Astrocyte of the cerebellum (primary cell): ENCODE measurements at places on chromosomes 1 and 21.

GRCh38 chr1:212554401-212554800 lies 54.2 kb upstream of the ATF3 start:
- no peak for DNase-seq

DNA sequence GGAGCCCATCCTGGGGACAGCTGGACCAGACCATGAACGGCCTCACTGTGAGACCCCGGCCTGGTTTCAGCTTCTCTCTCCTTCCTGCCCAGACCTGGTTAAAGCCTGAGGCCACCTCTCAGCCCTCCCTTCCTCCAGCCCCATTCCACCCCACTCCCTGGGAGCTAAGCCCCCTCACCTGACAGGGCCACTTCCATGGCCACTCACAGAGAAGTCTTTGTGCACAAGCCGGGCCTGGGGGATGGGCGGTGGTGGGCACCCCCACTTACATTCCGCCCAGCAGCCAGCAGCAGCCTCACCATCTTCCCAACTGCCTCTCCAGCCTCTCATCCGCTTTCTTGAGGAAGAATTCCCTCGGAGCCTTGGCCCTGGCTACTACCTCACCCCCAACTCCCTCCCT lies 40.4 kb downstream of the RHBG start:
- no peak for DNase-seq

DNA sequence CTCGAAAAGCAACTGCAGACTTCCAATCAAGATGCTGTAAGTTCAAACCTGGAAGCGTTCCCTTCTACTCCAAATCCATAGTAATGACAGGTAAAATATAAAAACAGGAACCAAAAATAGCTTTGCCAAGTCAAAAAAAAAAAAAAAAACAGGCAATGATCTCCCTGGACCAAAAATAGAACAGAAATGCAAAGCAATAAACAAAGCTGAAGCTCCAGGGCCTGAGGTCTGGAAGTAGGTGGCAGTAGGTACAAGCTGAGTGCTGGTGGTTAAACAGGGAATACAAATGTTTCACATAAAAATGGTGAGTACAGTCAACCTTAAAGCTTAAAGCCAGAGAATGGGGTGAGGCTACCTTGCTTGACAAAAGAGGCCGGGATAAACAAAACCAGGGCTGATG lies 610.8 kb downstream of the SMYD3 start:
- DNase-seq: no peak

- DNase-seq: no peak
These were observed 112.6 kb upstream of the B3GALT2 start for GRCh38 chr1:193299038-193299437.

- DNase-seq: no peak
These were observed 6.1 kb downstream of the POMGNT1 start for GRCh38 chr1:46192171-46192570.

DNA sequence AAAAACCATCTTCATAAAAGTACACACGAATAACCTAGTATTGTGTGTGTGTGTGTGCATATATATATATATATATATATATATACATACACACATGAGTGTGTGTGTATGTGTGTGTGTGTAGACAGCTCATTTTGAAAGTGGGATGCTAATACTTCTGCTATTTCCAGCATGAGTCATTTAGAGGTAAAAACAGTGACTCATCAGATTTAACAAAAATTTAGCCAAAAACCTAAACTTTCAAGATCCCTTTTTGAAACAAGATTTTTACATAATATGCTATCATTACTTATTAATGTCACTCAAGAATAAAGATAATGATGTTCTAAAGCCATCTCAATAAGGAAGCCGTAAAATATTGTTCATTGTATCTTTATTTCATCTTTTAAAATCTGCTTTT lies 35.6 kb upstream of the ADGRL4 start:
- peak; percentile 18 for DNase-seq

DNA sequence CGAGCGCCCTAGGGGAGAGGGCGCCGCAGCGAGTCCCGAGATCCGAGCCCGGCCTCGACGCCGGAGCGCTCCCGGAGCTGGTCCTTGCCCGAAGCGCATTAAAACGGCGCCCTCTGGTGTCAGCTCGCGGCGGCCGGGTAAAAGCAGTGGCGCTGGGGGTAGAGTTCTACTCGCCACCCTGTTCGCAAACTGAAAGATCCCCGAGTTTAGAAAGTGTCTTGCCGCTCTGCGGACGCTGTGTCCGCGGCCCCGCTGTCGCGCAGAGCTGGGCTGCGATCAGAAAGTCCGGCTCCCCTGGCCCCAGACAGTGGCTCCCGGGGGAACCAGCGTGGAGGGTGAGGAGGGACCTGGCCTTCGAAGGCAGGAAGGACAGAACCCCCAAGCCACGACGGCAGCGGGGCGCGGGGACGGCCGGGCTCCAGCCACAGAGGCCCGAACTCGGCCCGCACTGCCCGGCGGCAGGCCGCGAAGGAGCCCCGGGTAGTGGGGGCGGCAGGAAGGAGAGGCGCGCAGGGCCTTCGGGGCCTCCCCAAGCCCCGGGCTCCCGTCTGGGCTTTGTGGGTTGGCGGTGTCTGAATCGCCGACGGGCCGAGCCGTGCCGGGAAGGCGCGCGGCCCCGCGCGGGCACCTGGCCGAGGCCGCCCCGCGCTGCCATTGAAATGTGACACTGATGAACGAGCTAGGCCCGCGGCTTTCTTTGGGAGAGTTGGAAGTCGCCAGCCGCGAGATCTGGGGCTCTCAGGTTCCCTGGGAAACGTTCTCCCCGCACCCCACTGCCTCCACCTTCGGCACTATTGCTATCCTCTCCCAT lies 39.1 kb upstream of the NFIA start:
- peak; percentile 53 for DNase-seq

- no peak for DNase-seq
These were observed at the start of gene PTGFR for GRCh38 chr1:78490861-78491450. Gene PTGFR (plus strand): TSS chr1:78490974. CDS start chr1:78492744, 1,770 bp downstream.

DNA sequence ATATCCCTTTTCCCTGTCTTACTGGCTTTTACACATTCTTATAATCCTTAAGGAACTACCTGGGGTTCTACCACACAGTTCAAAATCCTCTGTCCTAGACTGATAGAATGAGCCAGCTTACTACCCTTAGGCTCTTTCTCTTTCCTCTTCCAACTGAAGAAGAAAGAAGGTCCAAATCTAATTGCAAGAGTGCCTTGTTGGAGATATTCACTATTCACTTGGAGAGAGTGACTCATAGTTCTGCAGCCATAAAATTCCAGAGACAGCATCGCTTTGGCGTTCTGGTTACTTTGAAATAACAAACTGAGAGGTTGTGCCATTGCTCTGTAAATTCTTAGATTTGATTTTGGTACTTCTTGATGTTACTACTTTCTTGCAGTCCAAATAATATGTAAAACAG lies 4.2 kb downstream of the CADM3 start:
- no peak for DNase-seq

DNA sequence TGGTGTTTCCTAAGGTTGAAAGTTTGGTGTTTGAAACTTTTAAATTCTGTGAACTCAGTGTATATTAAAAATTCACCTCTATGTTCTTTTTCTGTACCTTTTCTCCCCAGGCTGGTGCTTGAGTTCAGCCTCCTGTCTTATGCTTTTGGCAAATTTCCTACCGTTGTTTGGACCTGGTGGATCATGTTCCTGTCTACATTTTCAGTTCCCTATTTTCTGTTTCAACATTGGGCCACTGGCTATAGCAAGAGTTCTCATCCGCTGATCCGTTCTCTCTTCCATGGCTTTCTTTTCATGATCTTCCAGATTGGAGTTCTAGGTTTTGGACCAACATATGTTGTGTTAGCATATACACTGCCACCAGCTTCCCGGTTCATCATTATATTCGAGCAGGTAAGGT lies 24.9 kb upstream of the AXDND1 start:
- DNase-seq: no peak

- no peak for DNase-seq
These were observed 27.4 kb upstream of the COQ8A start for GRCh38 chr1:226912587-226913176.

- peak; percentile 53 for DNase-seq
These were observed 145.5 kb downstream of the TIAM1 start for GRCh38 chr21:31198575-31198974.

DNA sequence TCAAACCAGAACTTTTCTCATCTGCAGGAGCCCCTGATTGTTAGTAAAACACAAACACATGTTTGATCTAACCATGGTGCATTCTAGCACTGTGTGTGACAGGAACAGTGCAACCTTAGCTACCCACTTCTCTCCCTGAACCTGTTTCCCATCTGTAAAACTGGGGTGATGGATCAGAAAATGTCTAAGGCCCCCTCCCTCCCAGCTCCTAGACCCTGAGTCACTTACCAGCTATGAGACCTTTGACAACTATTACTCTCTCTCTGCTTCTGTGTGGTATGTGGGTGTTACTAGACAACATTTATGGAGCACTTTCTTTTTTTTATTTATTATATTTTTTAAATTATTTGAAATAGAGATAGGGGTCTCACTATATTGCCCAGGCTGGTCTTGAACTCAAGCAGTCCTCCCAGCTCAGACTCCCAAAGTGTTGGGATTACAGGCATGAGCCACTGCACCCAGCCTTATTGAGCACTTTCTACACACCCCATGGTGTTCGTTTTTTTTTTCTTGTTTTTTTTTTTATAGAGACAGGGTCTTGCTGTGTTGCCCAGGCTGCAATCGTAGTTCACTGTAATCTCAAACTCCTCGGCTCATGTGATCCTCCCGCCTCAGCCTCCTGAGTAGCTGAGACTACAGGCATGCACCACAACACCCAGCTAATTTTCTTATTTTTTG lies 2.6 kb downstream of the INPP5B start:
- no peak for DNase-seq

GRCh38 chr1:101465941-101466340 lies 229.1 kb downstream of the S1PR1 start:
- no peak for DNase-seq

DNA sequence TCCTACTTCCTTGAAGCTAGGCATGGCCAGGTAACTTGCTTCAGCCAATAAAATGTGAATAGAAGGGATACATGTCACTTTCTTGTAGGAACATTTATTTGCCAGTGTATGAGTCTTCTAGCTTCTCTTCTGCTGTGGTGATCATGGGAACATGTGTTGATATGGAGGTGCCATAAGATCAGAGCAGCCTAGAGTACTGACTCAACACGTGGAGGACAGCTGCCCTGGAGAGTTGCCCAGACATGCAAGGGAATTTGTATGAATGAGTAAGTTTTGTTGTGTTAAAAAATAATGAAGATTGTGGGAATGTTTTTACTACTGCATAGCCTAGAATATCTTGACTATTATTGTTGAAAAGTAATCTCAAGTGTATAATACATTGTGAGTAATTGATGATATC lies 502.3 kb downstream of the NUF2 start:
- peak; percentile 55 for DNase-seq

DNA sequence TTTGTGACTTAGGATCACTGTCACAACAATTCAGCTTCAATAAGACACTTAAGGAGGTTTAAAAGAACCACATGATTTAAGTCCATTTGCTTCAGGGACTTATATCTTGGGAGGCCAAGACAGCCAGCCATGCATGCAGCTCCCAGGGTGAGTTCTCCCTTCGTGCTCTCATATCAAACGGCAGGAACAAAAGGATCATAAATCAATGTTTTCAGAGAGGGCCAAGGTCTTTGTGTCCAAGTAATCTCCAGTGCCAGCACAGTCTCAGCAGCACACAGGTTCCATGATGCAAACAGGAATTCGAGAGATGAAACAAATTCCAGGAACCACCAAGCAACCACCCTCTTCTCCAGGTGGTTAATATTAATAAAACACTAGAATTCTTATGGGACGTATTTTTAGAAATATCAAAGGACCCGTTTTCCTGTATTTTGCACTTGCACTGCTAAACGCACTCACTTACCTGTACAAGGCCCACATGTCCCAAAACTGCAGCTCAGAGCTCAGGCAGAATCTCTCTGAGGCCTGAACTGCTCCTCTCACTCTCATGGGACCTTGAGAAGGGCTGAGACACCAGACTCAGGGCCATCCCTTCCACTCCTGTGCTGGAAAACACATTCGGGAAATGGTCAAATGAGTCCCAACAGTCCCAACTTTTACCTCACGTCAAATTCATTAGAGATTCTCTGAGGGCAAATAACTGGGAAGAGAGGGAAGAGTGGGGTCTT lies 100.0 kb upstream of the RAB4A start:
- DNase-seq: no peak

- DNase-seq: no peak
These were observed 2.6 kb downstream of the EFHD2 start for GRCh38 chr1:15412175-15412800.

GRCh38 chr21:33403128-33403785 lies at the start of gene IFNGR2:
Gene IFNGR2 (plus strand): TSS chr21:33403413. CDS start chr21:33403544, 131 bp downstream.
- no peak for DNase-seq

DNA sequence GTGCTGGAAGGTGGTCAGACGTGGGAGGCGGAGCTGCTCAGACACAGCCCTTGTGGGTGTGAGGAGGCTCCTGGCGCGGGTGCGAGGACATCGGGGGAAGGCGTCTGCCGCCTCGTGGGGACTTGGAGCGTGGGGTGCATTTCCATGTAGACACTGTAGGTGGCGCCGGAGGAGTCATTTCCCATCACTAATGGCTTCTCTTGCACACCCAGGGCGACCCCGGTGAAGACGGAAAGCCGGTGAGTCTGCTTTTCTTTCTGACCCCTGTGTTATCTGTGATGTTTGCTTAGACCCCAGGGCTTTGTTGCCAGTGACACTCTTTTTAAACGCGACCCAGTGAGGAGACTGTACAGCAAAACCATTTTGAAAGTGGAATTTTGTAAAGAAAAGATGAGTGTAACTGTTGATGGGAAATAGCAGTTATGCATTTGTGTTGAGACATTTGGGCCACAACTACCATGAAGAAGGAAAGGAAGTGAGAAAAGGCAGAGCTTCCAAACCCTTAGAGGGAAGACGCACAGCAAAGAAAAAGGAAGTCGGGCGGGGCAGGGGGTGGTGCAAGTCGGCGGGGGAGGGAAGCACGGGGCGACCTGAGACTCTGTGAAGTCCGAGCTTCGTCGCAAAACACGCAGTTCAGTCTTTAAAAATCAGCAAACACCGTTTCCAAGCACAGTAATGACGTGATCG lies 64.0 kb downstream of the SLC19A1 start:
- DNase-seq: peak; percentile 34

DNA sequence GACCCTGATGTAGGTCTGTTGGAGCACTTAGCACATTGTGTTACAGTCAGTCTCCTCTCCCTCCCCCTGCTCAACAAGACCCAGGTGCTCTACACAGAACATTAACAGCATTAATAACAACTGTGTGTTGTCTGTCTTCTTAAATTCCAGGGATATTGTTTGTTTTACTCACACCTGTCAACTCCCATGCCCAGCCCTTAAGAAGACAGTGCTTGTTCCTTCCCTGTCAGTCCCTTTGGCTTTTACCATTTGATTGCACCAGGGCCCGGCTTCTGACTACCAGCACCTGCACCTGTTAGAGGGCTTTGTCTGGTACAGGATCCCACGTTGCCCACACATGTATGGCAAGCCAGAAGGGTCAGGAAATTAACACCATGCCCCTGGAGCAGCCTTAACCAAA lies 11.7 kb downstream of the RIMKLA start:
- DNase-seq: no peak

GRCh38 chr1:111789142-111789541 lies 33.4 kb downstream of the DDX20 start:
- DNase-seq: no peak

DNA sequence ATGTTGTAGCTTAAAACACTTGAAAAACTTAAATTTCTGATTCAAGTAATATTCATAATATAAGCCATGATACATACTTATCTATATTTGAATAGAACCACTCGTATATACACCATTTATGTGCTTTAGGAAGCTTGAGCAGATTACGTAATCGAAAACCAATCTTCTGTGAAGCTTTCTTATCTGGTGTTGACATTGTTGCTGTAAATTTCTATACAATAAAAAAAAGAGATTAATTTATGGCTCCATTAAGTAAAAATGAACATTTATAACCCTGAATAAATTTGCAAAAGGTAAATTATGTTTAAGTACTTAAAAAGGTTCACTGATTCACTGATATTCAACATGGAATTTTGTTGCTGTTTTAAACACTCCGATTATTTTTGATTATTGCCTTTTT lies 21.4 kb downstream of the LIN9 start:
- no peak for DNase-seq
